WTC11 (cell line): ENCODE measurements at places on chromosomes 3 and 15. TPM values are rescaled to one million over a fixed set of nuclear protein-coding genes. Genes with fewer than 3 reads are reported as not detected.
A peak's percentile ranks its signal among the peaks of the same experiment; 100 is the strongest.

ALS2CL gene
- 10.2 to 12.6 TPM (median 11.5 TPM) in 3 replicates for total RNA-seq

LRTM1 gene
- not detected in 3 replicates for total RNA-seq

GOLGA6L26 gene
- total RNA-seq: not detected in 3 replicates

RTP3 gene
- total RNA-seq: not detected in 3 replicates

DNA sequence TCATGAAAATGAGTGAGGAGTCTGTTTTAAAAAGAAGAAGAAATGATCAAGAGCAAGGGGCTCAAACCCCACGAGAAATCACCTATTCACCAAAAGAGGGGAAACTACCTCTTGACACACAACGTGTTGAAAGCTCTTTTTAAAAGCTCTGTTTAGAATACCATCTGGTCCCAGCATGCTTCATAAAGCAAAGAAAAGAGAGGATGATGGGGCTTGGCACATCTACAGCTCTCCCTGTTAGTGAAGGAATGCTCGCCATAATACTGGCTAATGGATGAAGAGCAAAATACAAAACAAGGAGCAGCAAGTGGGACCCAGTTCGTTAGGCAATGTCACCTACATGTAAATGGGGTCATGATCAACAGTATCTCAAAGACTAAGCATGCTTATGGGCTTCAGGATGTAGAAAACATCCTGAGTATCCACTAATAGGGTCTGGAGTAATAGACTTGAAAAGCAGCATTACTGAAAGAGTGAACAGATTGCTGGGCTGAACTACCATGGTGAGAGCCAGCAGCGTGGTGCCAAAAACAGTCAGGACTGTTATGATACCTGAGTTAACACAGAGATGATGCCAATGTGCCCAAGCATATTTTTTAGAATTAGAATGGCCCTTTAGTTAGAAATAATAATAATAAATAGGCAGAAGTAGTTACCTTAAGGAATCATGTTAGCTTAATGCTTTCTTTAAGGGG lies 159.7 kb upstream of the POU1F1 start:
- H3K4me3 ChIP-seq: no peak overlapping the region
- no peaks in the 10 kb centered on the region for H3K36me3 ChIP-seq
- no peaks in the 10 kb centered on the region for H3K27me3 ChIP-seq
- no peaks in the 10 kb centered on the region for H3K4me1 ChIP-seq
- no peak for DNase-seq

DNA sequence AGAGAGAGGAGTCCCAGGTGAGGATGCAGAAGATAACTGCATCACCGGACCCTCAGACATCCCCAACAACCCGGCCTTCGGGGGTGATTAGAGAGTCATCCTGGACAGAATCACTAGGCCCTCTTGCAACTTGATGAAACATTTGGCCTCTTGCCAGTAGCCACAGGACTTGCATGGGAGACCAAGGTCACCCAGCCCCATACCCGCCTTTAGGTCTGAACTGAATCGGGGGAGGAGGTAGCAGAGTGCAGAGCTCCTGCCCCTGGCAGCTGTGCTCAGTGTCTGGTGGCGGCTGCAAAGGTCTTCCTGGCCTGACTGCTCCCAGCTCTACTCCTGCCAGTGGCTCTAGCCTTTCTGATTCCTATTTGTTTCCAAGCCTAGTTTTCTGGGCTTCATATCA lies 12.4 kb downstream of the PIF1 start:
- H3K27ac ChIP-seq: peak overlapping the region; percentile 99
- DNase-seq: no peak
- no peaks in the 10 kb centered on the region for H3K27me3 ChIP-seq
- peaks cover 24% of the 10 kb centered on the region for H3K36me3 ChIP-seq
- H3K4me3 ChIP-seq: no peak overlapping the region

GRCh38 chr15:58087871-58088270 lies 22.4 kb upstream of the ALDH1A2 start:
- H3K4me1 ChIP-seq: no peaks in the 10 kb centered on the region
- H3K27ac ChIP-seq: no peak overlapping the region
- no peaks in the 10 kb centered on the region for H3K36me3 ChIP-seq
- H3K27me3 ChIP-seq: peaks cover 3% of the 10 kb centered on the region
- no peak for DNase-seq
- no peak overlapping the region for H3K4me3 ChIP-seq

GRCh38 chr3:71464613-71465012 lies 118.9 kb downstream of the FOXP1 start:
- peaks cover 41% of the 10 kb centered on the region for H3K4me1 ChIP-seq
- no peaks in the 10 kb centered on the region for H3K27me3 ChIP-seq
- no peaks in the 10 kb centered on the region for H3K36me3 ChIP-seq
- H3K27ac ChIP-seq: no peak overlapping the region
- no peak overlapping the region for H3K4me3 ChIP-seq
- no peak for DNase-seq

DNA sequence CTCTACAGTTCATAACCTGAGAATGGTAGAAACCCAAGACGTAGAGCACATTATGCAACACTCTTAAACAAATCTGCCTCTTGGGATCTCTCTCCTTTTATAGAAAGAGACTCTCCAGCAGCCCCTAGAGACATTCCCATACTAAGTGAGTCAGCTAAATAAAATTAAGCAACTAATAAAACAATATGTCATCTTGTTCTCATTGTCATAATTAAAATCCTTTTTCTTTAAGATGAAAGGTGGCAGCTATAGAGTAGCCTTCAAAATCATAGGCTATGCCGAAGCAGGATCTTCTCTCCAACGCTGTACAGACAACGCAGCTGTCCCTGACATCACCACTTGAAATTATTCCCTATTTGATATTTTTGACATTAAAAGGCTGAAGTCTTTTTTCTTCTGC lies 790.0 kb downstream of the FHIT start:
- H3K27me3 ChIP-seq: no peaks in the 10 kb centered on the region
- peaks cover 4% of the 10 kb centered on the region; the same call in 1 of the 2 replicates for H3K36me3 ChIP-seq
- H3K4me1 ChIP-seq: no peaks in the 10 kb centered on the region
- no peak overlapping the region for H3K4me3 ChIP-seq
- no peak overlapping the region for H3K27ac ChIP-seq
- DNase-seq: no peak

GRCh38 chr3:34881026-34881425 lies 758.3 kb upstream of the ARPP21 start:
- H3K27me3 ChIP-seq: no peaks in the 10 kb centered on the region
- no peaks in the 10 kb centered on the region for H3K36me3 ChIP-seq
- no peak overlapping the region for H3K27ac ChIP-seq
- peaks cover 19% of the 10 kb centered on the region for H3K4me1 ChIP-seq
- no peak overlapping the region for H3K4me3 ChIP-seq

GRCh38 chr3:4512895-4513616 lies 19.9 kb downstream of the ITPR1 start:
- peaks cover 38% of the 10 kb centered on the region for H3K4me1 ChIP-seq
- H3K27me3 ChIP-seq: no peaks in the 10 kb centered on the region
- no peaks in the 10 kb centered on the region for H3K36me3 ChIP-seq
- DNase-seq: no peak
- no peak overlapping the region for H3K27ac ChIP-seq

DNA sequence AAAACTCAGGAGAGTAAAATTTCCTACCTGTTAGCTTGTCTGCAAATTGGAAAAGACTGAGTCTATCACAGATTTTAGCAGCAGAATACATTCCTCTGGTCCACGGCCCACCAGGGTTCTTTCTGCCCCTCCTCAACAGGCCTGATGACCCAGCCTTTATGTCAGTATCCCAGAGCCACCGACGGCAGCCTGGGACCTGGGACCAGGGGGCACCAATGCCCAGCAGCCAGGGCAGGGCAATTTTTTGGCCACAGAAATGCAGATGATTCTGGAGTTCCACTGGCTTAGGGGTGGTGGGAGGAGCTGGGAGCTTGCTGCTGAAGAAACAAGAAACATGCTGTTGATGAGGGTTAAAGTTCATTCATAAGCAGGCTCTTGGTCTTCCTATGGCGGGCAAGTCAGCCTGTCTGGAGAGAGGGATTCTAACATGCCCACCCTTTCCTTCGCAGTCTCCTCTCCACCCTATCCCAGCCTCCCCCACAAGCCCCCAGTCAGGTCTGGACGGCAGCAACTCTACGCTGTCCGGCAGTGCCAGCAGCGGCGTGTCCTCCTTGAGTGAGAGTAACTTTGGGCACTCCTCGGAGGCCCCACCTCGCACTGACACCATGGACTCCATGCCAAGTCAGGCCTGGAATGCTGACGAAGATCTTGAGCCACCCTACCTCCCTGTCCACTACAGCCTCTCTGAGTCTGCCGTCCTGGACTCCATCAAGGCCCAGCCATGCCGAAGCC lies 4.3 kb upstream of the MANF start:
- peaks cover 3% of the 10 kb centered on the region for H3K36me3 ChIP-seq
- no peaks in the 10 kb centered on the region for H3K27me3 ChIP-seq
- H3K4me3 ChIP-seq: no peak overlapping the region
- DNase-seq: no peak
- no peak overlapping the region for H3K27ac ChIP-seq
- peaks cover 16% of the 10 kb centered on the region for H3K4me1 ChIP-seq

GRCh38 chr15:65110676-65111292 lies 4.2 kb downstream of the UBAP1L start:
- no peak overlapping the region for H3K4me3 ChIP-seq
- H3K36me3 ChIP-seq: no peaks in the 10 kb centered on the region; the same call in 1 of the 2 replicates
- H3K27me3 ChIP-seq: no peaks in the 10 kb centered on the region
- H3K4me1 ChIP-seq: no peaks in the 10 kb centered on the region
- DNase-seq: no peak
- H3K27ac ChIP-seq: peak overlapping the region; percentile 69; the same call in 1 of the 2 replicates

DNA sequence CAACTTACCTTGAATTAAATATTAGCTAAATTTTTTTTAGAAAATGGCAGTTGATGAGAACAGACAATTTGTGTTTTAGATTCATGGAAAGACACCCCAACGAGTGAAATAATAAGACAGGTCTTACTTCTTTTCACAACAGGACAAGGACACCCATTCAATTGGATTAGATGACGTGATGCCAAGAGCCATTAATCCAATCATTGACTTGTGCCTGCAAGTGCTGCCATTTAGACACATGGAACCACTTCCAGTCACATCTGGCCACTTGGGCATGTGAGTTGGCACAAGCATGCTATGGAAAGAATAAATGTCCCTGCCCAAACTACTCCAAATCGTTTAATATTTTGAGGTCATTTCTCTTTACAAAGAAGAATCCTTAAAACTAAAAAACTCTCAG lies 1308.8 kb downstream of the ROBO2 start:
- H3K4me3 ChIP-seq: no peak overlapping the region
- DNase-seq: no peak
- H3K27me3 ChIP-seq: no peaks in the 10 kb centered on the region; the same call in 1 of the 2 replicates
- peaks cover 86% of the 10 kb centered on the region for H3K4me1 ChIP-seq
- no peak overlapping the region for H3K27ac ChIP-seq
- no peaks in the 10 kb centered on the region for H3K36me3 ChIP-seq

DNA sequence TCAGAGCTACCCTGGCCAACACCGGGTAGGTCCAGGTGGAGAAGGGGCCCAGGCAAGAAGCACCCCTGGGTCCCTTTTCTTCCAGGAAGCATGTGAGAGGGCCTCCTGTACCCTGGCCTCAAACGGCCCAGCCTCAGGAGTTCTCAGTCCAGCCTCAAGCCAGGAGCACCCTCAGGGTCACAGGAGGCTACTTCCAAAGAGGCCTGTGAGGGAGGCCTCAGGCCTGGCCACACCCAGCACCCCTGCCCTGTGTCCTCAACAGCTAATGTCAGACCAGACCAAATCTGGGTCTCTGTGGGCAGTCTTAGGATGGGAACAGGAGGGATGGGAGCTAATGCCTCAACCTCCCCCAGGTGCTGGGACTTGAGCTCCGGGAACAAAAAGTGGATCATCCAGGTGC lies 23.5 kb downstream of the PTH1R start:
- H3K27me3 ChIP-seq: peaks cover 22% of the 10 kb centered on the region
- H3K4me3 ChIP-seq: no peak overlapping the region
- H3K27ac ChIP-seq: no peak overlapping the region
- no peak for DNase-seq

- peaks cover 88% of the 10 kb centered on the region for H3K4me1 ChIP-seq
- DNase-seq: no peak
- no peaks in the 10 kb centered on the region; the same call in 1 of the 2 replicates for H3K27me3 ChIP-seq
- no peaks in the 10 kb centered on the region for H3K36me3 ChIP-seq
- H3K4me3 ChIP-seq: no peak overlapping the region
These were observed 81.5 kb downstream of the SMAD3 start for GRCh38 chr15:67146875-67147381.

- no peak for DNase-seq
- no peak overlapping the region for H3K27ac ChIP-seq
- H3K4me3 ChIP-seq: no peak overlapping the region
- H3K27me3 ChIP-seq: no peaks in the 10 kb centered on the region
- H3K4me1 ChIP-seq: peaks cover 19% of the 10 kb centered on the region
- no peaks in the 10 kb centered on the region for H3K36me3 ChIP-seq
These were observed 140.8 kb downstream of the DIPK2A start for GRCh38 chr3:144112437-144112836.

DNA sequence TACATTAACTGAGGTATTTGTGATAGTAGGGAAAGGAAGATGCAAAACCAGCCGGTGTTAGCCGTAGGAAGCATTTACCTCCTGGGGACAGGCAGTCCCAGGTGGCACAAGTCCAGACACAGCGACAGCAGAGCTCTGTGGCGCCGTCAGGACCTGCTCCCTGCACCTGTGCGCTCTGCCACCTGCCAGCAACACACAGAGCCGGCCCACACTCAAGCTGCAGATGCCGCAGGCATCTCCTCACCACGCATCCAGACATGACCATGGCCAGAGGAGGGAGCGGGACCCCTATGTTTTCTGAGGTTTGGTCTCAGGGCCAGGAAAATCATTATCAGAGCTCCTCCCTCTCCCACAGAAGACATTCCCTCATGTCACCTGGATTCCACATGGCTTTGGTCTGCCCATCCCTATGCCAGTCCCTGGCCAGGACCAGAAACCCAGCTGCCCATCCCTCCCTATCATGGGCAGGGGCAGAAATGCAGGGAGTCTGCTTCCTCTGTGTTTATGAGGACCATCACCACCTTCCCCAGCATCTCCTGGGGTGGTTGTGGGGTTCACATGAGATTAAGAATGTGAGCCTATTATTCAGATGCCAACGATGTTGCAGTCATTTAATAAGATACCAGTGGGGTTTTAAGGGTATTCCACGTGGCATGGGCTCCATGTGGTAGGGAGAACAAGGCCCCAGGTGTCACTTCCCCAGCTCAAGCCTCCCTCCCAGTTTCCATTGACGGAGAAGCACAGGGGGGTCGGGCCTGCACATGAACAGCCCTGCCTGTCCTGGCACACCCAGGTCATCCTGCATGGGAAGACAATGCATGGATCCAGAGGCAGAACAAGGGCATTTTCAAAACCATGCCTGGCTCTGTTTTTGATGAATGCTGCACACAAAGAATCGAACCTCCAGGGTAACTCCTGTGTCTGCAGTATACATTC lies 251.1 kb downstream of the OCA2 start:
- no peaks in the 10 kb centered on the region; the same call in 1 of the 2 replicates for H3K27me3 ChIP-seq
- no peaks in the 10 kb centered on the region for H3K4me1 ChIP-seq
- no peaks in the 10 kb centered on the region for H3K36me3 ChIP-seq
- no peak overlapping the region for H3K4me3 ChIP-seq

DNA sequence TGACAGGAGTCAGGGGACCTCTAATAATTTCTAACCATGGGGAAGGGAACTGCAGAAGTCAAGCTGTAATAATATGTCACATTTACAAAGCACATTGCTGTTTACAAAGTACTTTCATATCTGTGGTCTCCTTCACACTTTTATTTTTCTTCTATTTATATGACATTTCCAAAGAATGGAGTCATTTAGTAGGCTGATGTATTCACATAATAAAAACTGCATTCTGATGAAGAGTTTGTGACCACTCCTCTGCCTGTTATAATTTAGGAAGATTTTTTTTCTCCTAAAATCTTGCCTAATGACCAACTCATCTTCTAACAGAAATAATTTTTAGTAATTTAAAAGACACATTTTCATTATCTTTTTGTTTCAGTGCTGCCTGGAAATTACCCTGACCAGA lies 272.2 kb upstream of the VEPH1 start:
- H3K4me3 ChIP-seq: no peak overlapping the region
- H3K27ac ChIP-seq: no peak overlapping the region
- DNase-seq: no peak
- H3K4me1 ChIP-seq: no peaks in the 10 kb centered on the region
- no peaks in the 10 kb centered on the region for H3K36me3 ChIP-seq

- no peaks in the 10 kb centered on the region; the same call in 1 of the 2 replicates for H3K36me3 ChIP-seq
- peaks cover 94% of the 10 kb centered on the region for H3K27me3 ChIP-seq
- H3K4me1 ChIP-seq: peaks cover 55% of the 10 kb centered on the region
These were observed 1.6 kb downstream of the SKOR1 start for GRCh38 chr15:67826717-67827561.
